Purkinje cell (primary cell): ENCODE measurements at places on chromosomes 2 and 18. TPM values are rescaled to one million over a fixed set of nuclear protein-coding genes. Genes with fewer than 3 reads are reported as not detected.

CRYGC gene
- not detected in 2 replicates for polyA plus RNA-seq

ANKRD30B gene
- polyA plus RNA-seq: 2.1 TPM in 1 of 2 replicates, not detected in the other

RGPD4 gene
- 0.08 TPM in 1 of 2 replicates, not detected in the other for polyA plus RNA-seq

COL4A3 gene
- 1.3 and 4.7 TPM in 2 replicates for polyA plus RNA-seq

CRYBA2 gene
- polyA plus RNA-seq: not detected in 2 replicates
